ENCODE measurements at places on chromosomes 12 and 14.

DNA sequence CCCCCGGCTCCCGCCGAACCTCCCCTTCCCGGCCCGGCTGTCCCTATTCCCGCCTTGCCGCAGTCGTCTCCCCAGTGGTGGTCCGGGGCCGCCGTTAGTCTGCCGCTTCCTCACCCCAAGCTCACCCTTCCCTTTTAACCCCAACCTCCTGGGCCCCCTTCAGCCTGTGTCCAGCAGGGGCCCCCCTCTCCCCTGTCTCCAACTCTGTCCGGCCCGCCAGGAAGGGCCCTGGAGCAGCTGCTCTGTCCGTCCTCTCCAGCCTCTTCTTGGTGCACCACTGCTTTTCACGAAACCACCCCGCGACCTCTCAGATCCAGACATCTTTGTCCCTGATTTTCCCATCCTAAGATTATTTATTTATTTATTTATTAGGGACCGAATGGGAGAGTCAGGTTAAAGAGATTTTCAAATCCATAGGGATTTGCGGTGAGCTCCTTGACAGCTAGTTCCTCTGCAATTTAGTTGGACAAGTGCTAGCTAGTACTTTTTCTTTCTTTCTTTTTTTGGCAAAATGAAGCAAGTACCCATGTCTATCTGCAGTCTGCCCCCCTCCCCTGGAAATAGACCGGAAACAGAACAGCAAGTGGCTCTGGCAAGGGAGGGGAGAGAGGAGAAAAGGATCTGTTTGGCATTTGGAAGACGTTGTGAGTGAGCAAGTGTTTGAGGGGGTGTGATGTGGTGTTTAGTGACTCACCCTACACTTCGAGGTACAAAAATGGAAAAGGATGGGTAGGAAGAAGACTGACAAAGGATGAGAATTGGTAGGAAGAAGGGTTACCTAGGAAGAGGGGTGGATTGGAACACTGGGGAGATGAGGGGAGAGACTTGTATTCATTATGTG lies 632 bp downstream of the UBR7 start:
- peak; percentile 48 for DNase-seq

GRCh38 chr12:101957252-101957959 lies 80.0 kb downstream of the DRAM1 start:
- peak; percentile 71 for DNase-seq

DNA sequence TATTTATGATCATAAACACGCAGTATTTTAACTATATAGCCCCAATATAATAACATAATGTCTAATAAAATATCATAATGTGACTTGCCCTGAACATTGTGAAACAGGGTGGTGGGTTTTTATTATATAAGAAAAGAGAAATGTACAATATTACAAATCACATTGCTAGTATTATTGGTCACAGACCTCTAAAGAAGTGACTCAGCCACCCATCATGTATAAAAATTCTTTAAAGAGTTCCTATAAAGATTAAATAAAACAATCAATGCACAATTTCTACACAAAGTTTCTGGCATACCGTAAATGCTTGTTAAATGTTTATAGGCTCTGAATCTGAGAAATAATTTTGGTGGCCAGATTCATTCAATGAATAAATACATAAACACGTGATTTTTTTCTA lies 28.9 kb downstream of the ABCC9 start:
- peak; percentile 11 for DNase-seq

DNA sequence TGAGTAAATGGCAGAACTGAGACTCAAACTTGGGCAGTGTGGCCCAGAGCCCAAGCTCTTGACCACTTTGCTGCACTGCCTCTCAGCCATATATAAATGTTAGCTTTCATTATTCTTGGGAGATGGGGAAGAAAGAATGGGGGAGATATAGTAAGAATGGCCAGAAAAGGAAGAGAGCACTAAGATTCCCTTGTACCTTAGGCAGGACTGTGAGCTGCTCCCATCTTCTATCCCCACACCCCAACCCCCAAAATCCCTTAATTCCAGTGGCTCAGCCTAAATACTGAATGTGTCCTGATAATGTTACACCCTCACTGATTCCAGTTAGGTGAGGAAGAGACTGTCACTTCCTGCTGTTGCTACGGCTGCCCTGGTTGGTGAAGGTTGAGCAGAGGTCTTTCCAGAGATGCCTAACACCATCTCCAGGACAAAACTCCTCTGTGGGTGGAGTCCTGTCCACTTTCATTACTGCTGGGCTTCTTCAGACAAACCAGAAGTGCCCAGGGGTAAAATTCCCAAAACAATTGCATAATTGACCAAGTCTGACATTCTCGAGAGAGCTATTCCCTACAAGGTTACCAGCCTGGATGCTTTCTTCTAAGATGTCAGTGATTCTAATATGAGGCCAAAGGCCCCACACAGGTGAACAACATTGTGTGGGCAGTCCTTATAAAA lies 51.8 kb downstream of the GNG2 start:
- no peak for DNase-seq

DNA sequence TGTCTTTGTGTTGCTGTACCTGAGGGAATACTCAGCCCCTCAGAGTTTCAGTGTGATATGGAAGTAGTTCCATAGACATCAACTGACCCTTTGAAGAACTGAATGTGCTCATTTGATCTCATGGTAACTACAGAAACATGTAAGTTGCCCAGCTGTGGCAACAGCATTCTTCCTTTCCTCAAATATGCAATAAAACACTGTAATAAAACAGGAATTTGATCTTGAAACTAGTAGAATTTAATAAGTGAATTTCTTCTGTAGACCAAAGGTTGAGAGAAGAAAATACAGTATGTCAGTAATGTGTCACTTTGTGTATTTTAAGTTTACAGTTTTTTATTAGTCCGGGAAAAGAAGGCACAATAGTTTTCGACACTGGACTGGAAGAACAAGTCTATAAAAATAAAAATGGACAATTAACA lies 31.9 kb downstream of the KCTD10 start:
- DNase-seq, result peak; percentile 68

DNA sequence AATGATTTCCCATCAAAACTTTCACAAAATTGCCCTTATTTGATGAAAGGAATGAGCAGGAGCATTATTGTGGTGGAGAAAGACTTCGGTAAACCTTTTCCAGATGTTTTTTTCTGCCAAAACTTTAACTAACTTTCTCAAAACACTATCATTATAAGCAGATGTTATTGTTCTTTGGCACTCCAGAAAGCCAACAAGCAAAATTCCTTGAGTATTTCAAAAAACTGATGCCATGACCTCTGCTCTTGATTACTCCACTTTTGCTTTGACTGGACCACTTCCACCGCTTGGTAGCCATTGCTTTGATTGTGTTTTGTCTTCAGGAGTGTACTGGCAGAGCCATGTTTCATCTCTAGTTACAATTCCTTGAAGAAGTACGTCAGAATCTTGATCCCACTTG lies 29.7 kb upstream of the RAB21 start:
- peak; percentile 41 for DNase-seq

DNA sequence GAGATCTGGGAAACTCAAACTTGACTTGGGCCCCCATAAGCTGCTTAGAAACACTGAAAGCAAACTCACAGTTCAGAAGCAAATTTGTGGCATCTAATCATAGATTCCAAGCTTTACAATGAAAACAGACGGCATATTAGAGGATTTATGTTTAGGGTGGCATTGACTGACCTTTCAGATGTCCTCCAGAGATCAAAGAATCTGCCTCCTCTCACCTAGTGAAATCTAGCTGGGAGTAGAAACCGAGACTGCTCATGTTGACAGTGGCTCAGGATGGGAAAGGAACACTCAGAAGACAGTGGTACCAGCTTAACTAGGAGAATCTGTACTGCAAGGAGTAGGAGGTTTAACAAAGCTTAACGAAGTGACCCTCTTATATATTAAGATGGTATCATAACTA lies 345.0 kb downstream of the GXYLT1 start:
- DNase-seq, result no peak

DNA sequence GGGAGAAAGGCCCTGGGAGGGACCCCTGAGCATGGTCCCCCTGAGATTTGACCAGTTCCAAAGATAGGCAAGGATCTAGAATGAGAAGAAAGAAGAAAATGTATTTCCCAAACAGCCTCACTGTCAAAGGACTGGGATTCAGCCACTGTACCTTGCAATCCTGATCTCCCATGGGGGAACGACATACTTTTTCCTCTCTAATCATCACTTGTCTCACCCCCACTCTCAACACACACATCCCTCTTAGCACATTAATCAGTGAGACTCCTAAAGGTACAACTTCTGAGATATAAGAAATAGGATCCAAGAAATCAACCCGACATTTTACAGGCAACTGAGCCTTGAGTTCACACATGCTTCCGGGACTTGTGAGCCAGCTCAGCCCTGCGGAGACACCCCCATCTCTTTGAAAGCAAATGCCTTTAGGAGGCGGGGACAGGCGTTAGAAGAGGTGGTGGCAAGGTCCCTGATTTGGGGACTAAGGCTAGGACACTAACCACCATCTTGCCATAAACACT lies 1.4 kb downstream of the MAP3K9 start:
- DNase-seq, result no peak

- no peak for DNase-seq
Observed at GRCh38 chr12:1847411-1847810, 27.0 kb downstream of the LRTM2 start.

- DNase-seq, result peak; percentile 86
Observed at GRCh38 chr12:124747426-124748161, 116.1 kb downstream of the SCARB1 start.

GRCh38 chr14:44027397-44027796 lies 479.7 kb downstream of the FSCB start:
- DNase-seq, result no peak

DNA sequence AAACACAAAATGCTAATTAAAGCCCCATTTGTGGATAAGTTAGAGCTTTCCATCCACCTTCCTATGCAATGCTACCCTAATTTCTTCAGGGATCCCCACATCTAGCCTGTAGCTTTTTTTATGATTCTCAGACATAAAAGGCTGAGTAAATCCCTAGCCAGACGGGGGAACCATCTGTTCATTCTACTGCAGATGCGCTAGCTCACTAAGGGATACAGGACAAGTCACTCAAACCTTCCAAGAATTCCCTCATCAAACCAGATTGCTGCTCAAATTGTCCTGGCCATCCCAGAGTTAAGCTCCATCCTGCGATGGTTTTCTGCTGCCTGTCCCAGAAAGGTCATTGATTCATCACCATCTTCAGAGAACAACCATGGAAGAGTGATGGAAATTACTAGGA lies 56.7 kb downstream of the MYRFL start:
- no peak for DNase-seq
